ENCODE measurements at places on chromosomes 3 and 15.

DNA sequence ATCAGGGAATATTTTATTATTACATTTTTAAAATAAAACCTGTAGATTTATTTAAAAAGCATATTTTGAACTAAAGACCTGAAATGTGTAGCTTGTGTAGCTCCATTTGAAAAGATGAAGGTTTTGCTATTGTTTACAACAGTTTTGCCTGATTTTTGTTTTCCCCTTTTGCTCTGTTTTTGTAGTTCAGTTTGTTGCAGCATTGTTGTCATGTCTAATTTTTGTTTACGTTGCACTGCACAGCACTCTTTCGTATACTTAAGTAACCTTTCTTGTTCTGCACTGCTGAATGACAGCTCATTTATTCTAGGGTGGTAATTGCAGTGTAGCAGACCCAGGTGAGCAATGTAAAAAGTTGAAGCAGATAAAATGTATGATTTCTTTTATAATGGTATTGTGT, 435.8 kb downstream of the LPP start:
- no peak for DNase-seq

DNA sequence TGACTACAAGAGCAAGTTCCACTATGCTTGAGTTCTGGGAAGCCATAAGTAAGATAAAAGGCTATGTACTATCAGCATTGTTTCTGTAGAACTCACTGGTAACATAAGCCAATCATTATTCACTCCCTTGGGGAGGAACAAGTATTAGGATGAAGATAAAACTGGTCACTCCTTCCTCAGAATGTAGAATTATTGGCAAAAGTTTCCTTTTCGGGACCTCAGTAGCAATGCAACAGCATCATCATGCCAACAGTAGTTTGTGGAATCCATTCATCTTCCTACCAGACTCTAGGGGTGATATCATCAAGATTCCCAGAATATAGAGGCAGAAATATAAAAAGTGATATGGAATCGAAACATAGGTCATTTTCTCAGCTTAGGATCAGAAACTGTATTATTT, 209.5 kb downstream of the PLOD2 start:
- DNase-seq: no peak

DNA sequence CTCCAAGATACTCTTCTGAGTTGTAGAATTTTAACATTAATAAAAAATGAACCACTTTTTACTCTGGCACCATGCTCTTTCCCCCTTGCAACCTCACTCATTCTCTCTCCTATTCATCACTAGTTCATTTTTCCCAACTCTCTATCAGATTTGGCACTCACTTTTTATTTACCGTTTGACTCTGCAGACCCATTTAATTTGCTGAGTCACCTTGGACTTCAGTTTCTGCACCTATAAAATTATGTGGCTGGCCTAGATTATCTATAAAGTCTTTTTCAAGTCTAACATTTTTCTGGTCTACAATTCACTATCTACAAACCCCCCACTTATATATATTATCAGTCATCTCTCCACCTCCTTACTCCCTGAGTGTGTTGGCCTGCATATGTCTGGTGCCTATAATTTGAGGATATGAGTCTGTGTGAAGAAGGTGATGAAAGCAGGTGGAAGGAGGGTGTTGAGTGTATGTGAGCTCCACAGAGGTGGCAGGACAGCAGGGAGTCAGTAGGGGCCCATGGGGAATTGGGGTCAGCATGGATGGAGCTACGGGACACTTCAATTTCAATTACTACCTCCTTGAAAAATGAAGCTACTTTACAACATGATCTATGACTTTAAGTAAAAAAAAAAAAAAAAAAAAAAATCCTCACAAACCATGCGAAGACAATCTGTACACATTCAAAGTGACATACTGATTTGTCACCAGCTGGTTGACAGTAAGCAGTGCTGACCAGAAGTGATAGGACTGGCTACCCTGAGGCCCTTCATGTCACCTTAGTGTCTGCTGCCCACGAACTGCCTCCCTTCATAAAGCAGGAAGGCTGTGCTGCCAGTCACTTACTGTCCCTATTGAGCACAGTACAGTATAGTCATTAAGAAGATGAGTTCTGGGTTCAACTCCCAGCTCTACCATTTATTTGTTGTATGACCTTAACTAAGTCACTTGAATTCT, 334.2 kb upstream of the IL12A start:
- no peak for DNase-seq

- DNase-seq: no peak
Observed at GRCh38 chr3:183967693-183968092, 50.0 kb downstream of the ABCC5 start.

All from globus pallidus (tissue), 1 donor.